ENCODE measurements at places on chromosomes 3 and 15.

DNA sequence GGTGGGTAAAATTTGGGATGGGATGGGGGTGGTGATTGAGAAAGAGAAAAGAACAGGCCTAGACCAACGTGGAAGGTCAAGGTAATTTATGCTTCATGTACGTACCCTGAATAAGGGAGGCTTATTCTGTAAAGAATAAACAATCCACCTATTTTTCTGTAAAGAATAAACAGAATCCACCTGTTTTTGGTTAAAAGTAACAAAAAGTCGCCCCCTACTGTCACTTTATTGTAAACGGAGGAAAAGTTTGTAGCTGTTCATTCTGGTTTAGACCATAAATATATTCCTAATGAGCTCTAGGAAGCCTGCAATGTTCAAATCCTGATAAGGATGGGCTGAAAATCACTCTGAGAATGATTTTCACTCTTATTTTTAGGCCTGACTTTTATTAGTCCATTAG is 23.5 kb upstream of the SQOR start:
- no peak for DNase-seq

DNA sequence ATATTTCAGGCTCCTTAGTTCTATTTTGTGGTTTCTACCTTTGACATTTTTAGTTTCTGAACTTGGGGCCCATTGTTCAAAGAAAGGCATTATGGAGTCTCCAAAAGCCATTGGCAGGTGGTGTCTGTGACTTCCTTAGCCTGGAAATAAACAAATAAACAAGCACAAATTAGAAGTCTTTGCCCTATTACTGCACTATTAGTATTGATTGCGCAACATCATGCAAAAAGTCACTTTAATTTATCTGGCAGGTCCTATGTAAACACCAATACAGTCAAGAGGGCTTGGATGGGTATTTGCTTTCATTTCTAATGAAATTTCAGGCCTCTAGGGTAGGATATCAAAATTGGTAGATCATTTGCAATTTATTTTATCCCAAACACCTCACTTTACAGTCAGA is 85.6 kb downstream of the LPP start:
- DNase-seq: no peak

DNA sequence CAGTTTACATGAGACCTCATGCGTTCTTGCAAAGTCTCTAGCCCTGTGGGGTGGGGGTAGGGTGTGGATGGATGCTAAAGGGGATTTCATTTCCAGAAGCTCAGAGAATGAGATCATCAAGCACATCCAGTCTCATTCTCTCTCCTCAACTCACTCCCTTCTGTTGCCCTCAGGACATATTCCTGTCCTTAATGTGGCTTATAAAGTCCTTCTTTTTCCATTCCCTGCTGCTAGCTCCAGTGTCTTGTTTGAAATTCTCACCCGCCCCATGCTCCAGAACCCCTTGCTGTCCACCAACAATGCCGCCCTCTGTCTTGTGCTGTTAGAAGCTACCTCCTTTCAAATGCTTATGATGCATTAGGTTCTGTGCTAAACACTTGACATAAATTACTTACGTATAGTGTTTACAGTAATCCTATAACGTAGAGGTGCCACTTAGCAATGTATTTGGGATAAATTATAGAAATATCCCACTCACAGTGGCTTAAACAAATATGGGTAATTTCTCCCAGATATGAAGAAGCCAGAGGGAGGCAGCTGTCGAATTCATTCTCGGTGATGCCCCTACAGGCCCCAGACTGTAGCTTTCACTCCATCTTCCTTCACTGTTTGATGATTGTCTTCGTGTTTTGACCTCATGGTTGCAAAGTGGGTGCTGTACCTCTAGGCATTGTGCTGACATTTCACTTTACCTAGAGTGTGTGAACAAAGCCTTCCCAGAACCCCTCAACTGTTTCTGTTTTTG is 273.1 kb upstream of the TBL1XR1 start:
- no peak for DNase-seq

DNA sequence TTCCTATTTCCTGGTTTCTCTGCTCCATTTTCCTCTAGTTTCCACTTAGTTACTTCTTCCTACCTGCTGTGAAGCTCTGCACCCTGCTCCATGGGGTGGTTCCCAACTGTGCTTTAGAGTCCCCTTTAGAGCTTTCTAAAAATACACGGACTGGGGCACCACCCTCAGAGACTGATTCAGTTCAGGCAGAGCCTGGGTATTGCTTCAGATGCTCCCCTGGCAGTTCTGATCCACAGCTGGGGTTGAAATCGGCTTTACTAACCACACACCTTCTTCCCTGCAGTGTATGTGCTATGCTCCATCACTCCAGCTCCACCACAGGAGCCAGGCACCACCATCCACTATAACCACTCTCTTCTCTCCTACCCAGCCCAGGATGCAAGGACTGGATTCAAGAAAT is 12.6 kb downstream of the ANP32A start:
- peak; percentile 31 for DNase-seq

DNA sequence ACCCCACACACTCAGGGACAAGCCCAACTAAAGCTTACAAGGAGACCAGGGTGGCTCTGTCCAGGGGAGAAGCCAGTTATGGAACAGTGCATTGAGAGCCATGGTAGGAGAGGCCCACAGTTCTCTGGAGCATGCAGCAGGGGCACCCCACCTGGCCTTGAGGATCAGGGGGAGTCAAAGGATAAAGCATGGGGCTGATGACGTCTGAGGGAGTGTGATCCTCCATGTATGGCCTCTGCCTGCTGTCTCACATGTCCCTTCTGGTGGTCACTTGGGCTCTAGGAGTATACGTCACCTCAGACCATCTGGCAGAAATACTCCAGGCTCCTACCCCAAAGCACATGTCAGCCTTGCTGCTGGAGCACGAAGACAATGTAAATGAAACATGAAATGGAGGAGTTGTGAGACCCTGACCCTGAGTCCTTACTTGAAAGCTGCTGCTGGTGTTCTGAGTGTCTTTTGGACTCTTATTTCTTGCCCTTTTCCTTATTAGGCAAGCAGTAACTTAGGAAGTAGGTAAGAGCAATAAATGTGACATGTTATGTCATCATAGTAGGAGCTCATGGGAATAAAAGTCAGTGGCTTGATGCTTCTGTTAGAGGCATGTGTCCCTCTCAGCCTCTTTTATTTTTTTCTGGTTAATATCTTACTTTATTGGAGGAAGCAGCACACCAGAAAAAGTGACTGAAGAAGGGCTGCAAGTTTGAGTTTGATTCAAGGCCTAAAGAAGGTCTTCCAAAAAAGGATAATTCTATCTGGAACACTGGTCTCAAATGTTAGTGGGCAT is 15.5 kb downstream of the SRPRB start:
- DNase-seq: no peak

- no peak for DNase-seq
These were observed 189.8 kb upstream of the CNTN4 start for GRCh38 chr3:1908651-1909445.

GRCh38 chr15:25177955-25178801 is 223.4 kb downstream of the SNRPN start:
- peak; percentile 55 for DNase-seq

DNA sequence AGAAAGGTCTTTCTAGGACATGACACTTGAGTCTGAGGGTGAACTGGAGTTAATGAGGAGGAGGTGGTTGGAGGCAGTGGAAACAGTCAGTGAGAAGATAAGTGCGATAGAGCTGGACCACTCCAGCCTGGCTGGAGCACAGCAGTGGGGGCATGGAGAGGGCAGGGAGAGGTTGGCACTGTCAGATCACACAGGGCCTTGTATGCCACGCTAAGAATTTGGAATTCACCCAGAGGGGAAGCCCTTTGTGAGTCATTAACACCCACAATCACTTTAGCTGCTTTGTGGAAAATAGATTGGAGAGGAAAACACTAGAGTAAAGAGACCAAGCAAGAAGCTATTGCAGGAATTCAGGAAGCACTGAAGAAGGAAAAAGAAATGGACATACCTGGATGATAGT is 83.3 kb downstream of the ZNF621 start:
- DNase-seq: no peak
